Stimulated activated CD4-positive, alpha-beta T cell treated with anti-CD3 and anti-CD28 coated beads, Interleukin-15, amount 100 ng/mL, for 1 hour (primary cell): ENCODE measurements at places on chromosomes 11 and 22.

DNA sequence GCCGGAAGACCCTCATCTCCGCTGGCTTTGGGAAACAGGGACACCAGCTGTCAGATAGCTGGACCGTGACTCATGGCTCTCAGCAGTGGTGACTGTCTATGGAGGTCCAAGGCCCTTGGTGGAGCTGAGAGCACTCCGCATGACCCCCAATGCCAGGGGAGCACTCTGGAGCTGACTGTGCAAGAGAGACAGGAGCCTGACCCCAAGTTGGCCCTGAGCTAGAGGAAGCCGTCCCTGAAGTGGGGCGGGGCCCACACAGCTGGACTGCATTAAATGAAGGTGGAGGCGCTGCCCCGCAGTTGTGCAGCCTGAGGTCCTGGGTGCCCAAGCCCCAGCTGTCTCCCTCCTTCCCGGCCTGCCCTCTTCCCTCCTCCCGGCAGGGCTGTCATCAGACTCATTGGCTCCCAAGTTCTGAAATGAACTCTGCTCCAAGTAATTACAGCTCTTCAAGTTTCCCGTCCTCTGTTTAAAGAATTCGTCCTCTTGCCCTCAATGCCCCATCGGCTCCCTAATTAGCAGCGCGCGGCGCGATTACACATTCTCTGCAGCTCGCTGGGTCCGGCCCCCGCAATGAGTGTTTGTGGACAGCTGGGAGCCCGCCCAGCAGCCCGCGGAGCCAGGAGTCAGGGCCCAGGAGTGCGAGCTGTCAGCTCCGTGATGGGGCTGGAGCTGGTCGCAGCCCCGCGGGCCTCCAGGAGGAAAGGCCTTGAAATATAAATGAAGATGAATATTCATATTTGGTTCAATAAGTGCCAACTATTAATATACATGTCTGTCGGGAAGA is 93.2 kb upstream of the LMO1 start:
- DNase-seq = no peak

DNA sequence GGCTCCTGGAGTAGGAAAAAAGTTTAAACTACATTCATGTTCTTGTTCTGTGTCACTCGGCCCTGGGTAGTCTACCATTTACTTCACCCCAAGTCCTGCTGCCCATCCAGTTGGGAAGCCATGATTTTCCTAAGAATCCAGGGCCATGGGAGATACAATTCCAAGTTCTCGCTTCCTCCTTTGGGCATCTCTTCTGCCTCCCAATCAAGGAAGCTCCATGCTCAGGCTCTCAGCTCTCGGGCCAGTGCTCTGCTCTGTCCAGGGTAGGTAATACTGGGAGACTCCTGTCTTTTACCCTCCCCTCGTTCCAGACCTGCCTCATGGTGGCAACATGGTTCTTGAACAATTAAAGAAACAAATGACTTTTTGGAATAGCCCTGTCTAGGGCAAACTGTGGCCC is 60.6 kb downstream of the TIMP3 start:
- DNase-seq = no peak

DNA sequence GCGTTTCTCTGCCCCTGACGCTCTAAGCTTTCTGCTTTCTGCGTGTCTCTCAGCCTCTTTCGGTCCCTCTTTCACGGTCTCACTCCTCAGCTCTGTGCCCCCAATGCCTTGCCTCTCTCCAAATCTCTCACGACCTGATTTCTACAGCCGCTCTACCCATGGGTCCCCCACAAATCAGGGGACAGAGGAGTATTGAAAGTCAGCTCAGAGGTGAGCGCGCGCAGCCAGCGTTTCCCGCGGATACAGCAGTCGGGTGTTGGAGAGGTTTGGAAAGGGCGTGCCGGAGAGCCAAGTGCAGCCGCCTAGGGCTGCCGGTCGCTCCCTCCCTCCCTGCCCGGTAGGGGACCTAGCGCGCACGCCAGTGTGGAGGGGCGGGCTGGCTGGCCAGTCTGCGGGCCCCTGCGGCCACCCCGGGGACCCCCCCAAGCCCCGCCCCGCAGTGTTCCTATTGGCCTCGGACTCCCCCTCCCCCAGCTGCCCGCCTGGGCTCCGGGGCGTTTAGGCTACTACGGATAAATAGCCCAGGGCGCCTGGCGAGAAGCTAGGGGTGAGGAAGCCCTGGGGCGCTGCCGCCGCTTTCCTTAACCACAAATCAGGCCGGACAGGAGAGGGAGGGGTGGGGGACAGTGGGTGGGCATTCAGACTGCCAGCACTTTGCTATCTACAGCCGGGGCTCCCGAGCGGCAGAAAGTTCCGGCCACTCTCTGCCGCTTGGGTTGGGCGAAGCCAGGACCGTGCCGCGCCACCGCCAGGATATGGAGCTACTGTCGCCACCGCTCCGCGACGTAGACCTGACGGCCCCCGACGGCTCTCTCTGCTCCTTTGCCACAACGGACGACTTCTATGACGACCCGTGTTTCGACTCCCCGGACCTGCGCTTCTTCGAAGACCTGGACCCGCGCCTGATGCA is at the start of gene MYOD1:
Gene MYOD1, plus strand, starts transcription at position 544 of the 910 bp plus-strand sequence. Its CDS starts 212 bp downstream, at position 756.
- no peak for DNase-seq

GRCh38 chr11:116073854-116074837 is 569.9 kb upstream of the CADM1 start:
- no peak for DNase-seq

DNA sequence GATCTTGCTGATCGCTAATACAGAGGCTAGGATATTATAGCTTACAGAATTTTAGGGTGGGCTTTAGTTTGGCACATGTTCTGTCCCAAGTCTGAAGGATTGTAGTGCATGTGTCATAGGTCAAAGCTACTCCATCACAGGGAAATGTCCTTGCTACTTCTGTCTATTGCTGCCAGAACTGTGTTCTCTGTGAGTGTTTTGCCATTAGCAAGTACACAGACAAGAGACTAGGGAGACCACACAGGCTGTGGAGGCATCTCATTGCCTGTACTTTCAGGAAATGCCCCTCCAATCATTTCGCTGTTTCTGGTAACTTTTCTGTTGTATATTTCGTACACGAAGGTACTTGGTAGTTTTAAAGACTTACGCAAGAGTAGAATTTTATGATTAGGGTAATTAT is 25.5 kb upstream of the RAG2 start:
- no peak for DNase-seq

- no peak for DNase-seq
Measured at GRCh38 chr11:81578571-81578970, 1155.1 kb downstream of the FAM181B start.

- DNase-seq = no peak
Measured at GRCh38 chr11:28420099-28420498, 311.9 kb downstream of the METTL15 start.

DNA sequence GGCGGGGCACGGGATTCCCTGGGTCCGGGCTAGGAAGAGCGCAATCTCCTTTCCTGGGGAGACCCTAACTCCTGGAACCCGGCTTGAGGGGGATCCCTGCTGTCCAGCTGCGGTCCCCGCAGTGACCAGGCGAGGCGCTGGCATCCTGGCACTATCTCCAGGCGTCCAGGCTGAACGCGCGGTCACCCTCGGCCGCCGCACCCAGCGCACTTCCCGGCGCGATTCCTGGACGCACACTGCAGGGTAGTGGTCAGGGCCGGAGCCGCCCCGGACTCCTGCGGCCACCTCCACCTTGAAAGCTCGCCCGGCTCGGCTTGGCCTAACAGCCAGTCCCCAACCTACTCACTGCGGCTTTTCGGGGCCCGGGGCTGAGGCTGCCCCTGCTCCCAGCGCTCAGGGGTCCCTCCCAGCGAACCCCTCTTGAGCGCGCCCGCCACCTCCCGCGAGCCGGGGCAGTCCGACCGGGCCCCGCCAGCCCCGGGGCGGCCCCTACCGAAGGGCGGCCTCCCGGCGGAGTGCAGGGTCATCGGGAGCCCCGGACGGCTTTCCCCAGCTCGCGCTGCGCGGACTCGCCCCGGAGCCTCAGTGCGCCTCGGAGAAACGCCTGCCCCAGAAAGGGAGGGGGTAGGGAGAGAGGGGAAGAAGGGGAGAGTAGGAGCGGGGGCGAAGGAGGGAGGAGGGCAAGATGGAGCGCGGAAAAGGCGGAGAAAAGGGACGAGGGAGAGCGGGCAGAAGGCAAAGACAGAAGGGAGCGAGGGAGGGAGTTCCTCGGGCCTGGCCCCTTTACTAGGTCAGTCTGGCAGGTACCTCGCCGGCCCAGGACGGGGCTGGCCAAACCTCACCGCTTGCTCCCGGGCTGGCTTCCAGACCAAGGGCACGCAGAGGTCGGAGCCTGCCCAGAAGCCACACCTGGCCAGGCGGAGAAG is 1.0 kb downstream of the POU2AF3 start:
- no peak for DNase-seq

DNA sequence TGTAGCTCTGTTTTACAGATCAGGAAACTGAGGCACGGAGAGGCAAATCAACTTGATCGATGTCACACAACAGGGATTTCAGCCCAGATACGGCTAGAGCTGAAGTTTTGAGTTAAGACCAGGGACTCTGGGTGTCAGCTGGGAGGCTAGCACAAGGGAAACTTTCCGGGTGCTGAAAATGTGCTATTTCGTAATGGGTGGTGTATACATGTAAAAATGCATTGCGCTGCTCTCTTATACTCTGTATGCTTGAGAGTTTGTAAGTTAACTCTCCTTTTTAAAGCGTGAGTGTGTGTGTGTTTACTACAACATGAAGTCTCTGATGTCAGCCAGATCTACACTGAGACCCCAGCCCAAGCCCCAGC is 227.6 kb downstream of the MN1 start:
- no peak for DNase-seq

DNA sequence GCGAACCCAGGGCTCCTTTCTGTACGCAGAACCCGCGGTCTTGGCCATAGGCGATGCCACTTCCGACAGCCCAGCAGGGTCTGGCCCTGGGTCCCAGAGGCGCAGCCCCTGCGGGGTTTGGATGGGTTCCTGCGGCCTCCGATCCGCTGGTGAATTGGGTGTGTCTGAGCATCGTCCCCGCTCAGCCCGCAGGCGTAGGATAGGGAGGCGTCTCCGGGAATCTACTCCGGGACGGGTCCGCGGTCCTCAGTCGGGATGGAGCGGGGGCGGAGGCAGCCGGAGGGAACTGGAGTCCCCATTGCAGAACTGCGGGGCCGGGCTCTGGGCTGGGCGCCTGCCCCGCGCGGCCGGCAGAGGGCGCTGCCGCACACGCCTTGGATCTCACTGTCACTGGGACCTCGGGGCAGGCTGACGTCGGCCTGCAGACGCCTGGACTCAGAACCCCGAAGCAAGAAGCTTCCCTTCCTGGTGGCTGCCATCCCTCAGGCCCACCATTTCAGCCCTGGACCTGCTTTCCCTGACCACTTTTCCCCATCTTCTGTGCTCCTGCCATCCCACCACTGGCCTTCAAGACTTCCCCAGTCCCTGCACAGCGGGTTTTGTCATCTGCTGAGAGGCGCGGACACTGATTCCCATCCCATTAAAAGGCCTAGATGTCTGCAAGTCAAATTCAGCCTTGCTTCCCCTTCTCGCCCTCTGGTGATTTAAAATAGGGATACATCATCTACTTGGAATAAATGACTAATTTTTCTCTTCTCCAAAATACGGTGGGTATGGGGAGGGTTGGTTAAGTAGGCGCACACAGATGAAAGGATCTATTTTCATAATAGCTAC is 38.3 kb upstream of the CREB3L1 start:
- peak; percentile 66 for DNase-seq

GRCh38 chr22:38142606-38143005 is 32.1 kb upstream of the BAIAP2L2 start:
- DNase-seq = no peak

DNA sequence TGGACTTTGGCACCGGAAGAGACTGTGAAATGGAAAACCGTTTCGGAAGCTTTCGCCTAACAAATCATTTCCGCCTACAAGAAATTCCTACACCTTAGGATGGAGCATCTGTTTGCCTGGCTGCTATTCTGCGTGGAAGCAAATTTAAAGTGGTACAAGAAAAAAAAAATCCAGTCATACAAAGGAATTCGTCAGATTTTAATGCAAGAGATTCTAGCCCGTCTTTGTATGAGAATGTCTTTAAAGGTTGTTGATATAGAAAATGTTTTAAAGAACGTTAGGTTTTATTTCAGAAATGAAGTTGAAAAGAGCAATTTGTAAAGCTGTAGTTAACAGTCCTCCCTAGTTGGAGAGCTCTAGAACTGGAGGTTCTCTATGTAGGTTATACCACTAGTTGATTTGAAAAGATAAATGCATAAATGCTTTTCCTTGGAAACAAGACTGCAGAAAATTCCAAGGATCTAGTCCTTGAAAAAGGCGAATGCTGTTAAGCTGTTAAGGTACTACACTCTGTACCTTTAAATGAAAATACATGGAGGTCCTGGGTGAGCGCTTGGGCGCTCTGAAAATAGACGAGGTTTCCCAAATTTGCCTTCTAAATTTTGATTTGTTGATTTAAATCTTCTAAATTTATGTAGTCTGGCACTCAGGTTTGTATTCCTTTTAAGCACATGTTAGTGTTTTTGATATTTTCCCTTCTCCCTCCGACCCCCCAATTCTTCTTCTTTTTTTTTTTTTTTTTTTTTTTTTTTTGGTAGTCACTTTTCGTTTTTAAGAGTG is 2.4 kb downstream of the NCR3LG1 start:
- DNase-seq = no peak

GRCh38 chr11:110199184-110199981 is 97.0 kb downstream of the RDX start:
- no peak for DNase-seq

DNA sequence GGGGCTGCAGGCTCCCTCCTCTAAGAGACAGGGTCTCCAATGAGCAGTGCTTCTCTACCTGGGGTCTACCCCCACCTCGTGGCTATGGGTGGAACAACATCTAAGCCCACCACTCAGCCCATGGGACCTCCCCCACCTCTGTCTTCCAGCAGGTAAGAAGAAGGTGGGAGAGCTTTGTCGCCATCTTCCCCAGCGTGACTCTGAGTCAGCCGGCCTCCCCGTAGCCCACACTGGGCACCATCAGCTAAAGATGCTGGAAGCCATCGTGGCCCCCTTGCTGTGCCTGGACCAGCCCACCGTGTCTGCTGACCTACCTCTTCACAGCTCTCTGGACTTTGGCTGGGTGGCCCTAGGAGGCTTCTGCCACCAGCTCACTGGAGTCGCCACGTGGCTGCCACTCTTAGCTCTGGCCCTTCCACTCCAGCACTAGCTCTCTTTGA is 944 bp downstream of the C11orf86 start:
- DNase-seq = no peak

- DNase-seq = no peak
Measured at GRCh38 chr11:1549338-1550330, 22.4 kb downstream of the DUSP8 start.

DNA sequence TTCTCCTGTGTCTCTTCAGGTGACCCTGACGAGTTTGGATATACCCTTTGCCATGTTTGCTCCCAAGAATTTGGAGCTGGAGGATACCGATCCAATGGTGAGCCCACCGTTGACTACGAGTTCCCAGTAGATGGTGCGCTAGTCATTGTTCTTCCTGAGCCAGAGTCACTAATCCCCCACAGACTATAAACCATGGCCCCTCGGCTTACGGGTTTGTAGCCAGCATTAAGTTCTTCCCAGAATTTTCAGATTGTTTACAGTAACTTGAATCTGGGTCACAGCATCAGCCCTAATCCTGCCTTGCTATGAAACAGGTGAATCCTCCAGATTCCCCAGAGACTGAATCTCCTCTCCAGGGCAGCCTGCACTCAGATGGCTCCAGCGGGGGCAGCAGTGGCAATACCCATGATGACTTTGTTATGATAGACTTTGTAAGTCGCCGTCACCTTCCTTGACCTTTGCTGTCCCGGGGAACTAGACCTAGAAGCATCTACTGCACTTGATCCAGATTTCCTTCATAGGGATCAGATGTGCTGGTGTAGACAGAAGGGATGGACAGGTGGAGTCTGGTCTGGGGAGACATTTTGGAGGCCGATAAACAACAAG is 31.8 kb downstream of the ARHGAP1 start:
- no peak for DNase-seq
